ENCODE measurements at places on chromosomes 12 and 14.

- DNase-seq = no peak
Observed at GRCh38 chr14:32950584-32950983, 11.9 kb downstream of the NPAS3 start.

DNA sequence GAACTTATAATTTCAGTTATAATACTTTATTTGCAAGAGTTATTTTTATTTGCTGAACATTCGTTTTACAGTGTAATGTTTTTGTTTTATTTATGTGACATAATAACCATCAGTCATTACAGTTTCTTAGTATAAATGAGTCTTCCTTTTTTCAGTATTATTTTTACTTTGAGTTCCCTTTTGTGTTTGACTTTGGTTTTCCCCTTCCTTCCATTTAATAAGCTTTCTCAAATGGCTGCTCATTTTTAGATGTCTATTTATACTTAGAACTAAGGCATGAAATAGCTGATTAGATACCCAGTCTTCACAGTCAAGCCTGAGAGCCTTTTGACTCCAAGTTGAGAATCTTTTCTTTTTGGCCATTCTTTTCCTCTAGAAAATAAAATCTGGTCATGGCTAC, 404.5 kb downstream of the LRFN5 start:
- DNase-seq = no peak

GRCh38 chr12:85424581-85425348, 144.7 kb downstream of the ALX1 start:
- DNase-seq = peak; percentile 7

DNA sequence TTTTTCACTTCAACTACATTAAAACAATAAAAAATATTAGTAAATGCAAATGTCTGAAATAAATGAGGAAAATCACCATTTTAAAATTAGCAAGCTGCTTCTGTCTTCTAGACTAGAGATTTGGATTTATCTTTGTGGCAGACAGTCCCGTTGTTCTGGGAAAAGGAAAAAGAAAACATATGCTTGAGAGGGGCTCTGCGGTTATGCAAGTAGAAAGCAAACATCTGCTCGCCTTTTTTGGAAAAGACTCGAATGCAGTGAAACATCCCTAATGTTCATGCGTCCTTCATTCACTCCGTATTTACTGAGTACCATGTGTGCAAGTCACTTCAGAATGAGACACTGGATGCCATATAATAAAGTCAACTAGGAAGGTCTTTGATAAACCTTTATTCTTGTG, 44.9 kb downstream of the IFNG start:
- DNase-seq = no peak

- DNase-seq = no peak
Observed at GRCh38 chr12:40464121-40464520, 228.1 kb upstream of the CNTN1 start.

GRCh38 chr12:6074979-6075585, 49.4 kb downstream of the VWF start:
- DNase-seq = peak; percentile 63

DNA sequence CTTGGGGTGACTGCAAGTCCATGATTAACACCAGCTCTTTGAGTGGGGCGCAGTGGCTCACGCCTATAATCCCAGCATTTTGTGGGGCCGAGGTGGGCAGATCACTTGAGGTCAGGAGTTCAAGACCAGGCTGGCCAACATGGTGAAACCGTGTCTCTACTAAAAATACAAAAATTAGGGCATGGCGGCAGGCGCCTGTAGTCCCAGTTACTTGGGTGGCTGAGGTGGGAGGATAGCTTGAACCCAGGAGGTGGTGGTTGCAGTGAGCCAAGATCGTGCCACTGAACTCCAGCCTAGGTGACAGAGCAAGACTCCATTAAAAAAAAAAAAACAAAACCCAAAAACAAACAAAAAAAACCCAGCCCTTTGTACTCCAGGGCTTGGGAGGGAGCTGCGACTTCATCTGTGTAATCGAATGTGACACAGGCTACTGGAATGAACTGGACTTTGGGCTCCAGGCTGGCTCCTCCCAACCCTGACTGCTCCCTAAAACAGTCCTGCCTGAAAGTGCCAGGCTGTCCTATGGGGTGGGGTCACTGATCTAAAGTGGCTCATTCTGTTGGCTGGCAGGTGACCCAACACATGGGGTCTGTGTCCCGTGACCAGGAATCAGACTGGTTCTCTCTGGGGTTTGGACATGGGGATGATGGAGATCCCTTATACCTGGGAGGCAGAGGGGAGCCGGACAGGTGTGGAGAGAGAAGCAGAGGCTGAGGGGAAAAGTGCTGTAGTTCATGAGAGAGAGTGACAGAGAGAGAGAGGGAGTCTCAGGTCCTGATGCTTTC, 9.3 kb upstream of the C12orf43 start:
- DNase-seq = no peak

- no peak for DNase-seq
Observed at GRCh38 chr12:11635341-11635740, 14.1 kb upstream of the ETV6 start.

DNA sequence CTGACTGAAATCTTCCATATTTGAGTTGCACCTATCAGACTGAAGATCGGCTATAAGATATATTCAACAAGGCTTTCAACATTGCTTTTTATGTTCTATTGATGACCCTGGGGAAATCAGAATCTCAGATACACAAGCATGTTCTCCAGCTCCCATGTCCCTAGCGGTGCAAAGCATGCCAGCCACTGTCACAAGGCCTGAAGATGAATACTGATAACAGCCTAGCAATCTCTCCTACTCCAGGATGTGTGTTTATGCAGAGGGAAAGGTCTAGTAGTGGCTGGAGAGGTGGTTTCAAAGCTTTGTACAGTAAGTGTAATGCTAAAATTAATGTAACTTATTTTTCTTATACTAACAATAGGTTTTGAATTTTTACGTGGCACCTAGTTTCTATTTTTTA, 64.6 kb downstream of the SOX5 start:
- DNase-seq = no peak
